ENCODE measurements at places on chromosomes 4 and X.

DNA sequence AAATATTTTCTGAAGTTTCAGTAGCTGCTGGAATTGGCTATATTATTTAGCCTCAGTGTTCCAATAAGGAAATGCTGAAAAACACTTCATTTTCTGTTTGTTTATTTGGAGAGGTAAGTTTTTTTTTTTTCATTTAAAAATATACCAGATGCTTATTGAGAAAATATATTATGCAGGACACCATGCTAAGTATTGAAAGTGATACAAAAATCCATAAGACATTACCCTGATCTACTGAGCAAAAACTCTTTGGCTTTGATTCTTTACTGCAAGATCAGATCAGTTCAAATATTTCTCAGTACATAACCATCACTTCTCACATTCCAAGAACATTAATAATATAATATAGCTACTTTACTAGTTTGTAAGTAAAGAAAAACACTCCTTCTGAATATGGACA lies 123.4 kb upstream of the PACRGL start:
- no peak for DNase-seq

DNA sequence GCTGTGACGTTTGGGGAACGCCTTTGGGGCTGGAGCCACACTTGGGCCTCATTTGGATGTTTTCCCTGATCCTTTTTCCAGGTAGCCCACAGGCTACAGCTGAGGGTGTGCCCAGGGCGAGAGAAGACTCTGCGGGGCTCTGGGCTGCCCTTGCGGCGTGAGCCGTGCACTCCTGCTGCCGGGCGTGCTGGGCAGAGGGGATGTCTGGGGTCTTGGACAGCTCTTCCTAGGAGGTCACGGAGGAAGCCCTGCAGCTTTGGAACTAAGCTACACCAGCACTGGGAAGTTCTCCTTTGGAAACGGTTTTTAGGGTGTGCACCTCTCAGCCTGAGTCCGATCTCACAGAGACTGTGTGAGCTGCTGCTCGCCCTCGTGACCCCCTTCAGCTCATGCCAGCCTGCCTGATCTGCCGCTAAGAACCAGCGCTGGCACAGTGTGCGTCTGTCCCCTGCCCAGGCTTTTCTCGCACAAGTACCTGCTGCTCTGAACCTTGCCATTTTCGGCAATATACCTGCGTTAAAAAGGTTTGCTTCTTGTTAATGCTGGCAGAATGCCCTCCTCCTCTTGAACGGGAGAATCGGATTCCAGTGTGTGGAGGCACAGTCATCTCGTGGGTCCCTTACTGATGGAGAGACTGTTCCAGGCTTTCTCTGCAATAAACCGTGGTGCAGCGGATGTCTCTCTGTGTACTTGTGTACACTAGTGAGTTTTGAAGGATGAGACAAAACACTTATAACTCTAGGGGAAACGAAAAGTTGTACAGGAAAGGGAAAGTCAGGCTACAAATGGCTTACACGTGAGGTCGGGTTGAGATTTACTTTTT lies 14.3 kb downstream of the MSANTD1 start:
- no peak for DNase-seq

DNA sequence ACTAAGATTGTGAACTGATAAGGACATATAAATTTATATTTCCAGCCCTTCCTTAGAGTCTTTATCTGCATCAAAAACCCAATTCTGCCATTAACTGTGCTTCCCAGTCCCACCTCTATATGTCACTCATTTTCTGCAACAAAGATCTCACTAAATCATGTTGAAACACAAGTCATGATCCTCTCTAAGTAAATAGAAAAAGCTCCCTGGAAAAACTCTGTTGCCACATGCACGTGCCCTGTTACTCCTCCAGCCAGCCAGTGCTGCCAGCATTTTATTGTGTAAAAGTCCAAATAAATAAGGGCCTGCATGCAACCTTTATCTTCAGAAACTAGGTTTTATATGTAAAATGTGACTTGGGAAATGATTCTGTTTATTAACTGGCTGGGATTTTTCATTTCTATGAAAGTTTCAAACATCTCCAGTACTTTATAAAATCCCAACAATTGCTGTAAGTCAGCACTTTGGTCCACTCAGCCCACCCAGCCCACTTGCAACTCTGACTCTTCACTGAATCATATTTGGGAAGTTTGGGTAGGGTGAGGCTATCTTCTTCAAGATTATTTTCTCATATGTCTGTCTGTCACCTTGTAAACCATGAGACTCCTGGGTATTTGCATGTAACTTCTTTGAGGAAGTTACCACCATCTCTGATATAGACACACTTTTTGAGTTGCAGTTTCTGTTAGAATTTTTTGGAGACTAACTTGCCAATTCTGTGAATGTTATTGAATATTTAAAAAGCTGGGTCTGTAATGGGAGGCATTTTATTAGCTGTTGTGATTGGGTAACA lies 40.0 kb upstream of the SMARCA5 start:
- DNase-seq = no peak

- peak; percentile 2 for DNase-seq
Observed at GRCh38 chrX:100413229-100413628, 3.2 kb upstream of the PCDH19 start.

DNA sequence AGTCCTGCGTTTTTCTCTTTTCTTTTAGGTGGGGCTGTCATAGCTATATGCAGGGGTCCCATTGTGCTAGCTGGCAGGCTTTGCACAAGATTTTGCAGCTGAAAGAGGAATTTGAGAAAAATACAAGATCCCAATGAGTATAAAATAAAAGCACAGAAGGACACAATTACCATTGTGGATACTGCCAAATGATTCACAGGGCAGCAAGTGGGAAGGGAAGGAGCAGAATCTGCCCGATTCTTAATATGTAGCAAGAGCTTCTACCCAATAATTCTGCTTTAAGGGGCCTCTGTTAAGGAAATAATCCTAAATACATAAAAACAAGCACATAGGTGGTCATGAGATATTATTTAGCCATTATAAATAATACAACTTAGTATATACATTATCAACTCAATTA lies 25.9 kb upstream of the ING2 start:
- DNase-seq = no peak

- DNase-seq = no peak
Observed at GRCh38 chrX:37846141-37846540, 1.2 kb downstream of the DYNLT3 start.

- no peak for DNase-seq
Observed at GRCh38 chr4:126850286-126850685, 782.5 kb upstream of the INTU start.

DNA sequence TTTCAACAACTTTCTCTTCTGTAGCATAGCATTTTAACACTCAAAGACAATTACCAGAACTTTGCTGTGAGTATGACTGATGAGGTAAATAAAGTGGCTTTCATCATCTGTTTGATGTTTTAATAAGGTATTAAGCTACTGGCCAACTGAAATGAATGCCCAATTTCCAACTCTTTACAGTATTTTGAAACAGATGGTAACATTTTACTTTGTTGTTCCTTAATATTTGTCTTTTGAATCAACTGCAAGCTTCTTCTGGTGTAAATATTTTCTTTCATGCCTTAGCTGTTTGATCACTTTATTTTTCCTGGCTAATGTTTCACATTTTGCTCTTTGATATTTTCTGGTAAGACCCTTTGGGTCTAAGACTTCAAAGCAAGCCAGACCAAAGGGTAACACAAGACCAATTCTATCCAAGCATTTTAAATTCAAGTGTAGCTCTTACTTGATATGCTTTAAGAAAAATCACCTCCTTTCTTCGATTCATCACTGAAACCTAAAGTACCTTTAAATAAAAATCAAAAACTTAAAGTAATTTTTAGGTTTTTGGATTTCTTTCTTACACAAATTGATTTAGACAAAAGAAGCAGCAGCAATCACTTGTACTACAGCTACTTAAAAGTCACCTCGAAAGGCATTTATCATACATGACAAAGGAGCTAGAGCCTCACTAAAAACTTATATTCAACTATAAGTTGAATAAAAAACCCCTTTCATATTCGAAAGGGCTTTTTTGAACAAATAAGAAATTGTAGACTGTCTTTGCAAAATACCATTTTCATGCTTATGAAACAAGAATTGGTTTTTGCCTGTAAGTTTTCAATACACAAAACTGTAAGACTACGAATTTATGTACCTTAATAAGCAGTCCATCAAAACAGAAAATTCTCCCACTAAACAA lies 57.6 kb downstream of the TBCK start:
- DNase-seq = no peak

DNA sequence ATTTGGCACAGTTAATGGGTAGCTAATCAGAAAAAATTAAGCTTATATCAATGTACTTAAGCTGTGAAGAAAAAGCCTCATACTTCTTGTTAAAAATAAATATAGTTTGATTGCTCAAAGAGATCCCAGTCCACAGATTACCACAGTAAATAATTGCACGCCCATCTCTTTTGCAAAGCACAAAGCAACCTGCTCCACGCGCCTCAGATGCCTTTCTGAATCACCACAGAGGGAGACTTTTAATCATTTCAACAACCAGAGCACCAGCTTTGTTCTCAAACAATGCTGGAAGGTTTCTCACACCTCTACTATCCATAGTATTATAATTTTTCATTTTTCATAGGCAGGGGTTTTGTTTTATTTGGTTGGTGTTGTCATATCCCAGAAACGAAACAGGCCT lies 338.6 kb upstream of the MAGEB2 start:
- no peak for DNase-seq

- no peak for DNase-seq
Observed at GRCh38 chr4:2378898-2379297, 39.5 kb downstream of the ZFYVE28 start.

GRCh38 chr4:163269166-163269565 lies 63.2 kb downstream of the NPY1R start:
- DNase-seq = no peak

- DNase-seq = no peak
Observed at GRCh38 chr4:120052856-120053255, 13.8 kb downstream of the MAD2L1 start.

DNA sequence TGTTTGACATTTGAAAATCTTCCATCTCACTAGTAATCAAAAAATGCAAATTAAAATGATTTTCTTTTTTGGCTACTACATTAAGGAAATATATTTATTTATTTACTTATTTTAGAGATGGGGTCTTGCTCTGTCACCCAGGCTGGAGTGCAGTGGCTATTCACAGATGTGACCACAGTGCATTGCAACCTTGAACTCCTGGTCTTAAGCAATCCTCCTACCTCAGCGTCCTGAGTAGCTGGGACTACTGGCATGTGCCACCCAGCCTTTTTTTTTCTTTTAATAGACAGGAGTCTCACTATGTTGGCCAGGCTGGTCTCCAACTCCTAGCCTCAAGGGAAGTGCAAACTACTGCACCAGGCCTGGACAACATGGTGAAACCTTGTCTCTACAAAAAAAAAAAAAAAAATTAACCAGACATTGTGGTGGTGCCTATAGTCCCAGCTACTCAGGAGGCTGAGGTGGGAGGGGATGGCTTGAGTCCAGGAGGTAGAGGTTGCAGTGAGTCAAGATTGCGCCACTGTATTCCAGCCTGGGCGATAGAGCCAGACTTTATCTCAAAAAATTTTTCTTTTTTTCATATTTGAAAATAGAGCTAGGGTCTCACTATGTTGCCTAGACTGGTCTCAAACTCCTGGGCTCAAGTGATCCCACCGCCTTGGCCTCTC lies 4.4 kb upstream of the SMIM14 start:
- no peak for DNase-seq

DNA sequence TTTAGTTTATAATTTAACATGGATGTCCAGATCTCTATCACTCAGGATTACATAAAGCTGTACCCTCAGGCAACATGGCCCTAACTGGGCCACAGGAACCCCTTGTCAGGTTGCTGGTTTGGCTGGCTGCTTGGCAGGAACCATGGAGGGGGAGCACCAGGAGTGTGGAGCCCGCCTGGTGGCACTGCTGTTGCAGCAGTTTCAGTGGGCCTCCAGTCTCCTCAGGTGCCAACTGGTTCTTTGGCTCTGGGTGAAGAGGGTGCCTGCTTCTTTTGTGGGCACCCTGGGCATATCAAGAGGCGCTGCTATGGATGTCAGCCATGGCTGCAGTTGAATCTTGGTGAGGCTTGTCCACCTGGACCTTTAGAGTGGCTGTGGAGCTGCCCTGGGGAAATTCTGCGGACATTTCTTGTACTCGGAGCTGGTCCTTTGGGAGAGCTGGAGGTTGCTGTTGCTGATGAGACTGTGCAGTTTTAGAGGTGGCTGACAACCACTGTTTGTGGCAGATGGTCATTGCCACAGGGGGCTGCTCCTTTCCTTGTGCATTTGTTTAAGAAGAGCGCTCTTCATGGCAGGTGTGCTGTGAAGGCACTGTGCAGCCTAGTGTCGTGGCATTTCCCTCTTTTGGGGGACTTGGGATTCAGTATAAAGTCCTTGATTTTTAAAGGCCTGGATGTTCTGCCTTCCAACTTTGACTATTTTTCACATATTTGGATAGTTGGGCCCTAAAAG lies 10.3 kb upstream of the SMIM14 start:
- DNase-seq = no peak

DNA sequence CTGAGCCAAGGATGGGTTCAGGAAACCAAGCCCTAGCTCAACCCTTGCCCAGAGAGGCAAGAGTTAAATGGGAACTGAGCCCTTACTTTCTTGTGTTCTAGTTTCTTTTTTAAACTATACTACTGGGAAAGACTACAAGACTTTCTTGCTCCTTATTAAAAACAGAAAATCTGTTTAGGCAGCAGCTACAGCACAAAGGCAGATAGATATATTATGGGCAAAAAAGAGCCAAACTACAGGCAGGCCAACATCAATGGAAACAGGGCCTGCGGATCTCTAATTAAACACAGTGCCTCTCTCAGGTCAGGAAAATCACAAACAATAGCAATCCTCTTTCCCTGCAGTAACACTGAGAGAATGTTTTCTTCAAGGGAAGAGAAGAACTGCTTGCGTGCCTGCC lies 226.0 kb downstream of the LDB2 start:
- no peak for DNase-seq

GRCh38 chr4:41120297-41121217 lies 93.8 kb downstream of the APBB2 start:
- no peak for DNase-seq

DNA sequence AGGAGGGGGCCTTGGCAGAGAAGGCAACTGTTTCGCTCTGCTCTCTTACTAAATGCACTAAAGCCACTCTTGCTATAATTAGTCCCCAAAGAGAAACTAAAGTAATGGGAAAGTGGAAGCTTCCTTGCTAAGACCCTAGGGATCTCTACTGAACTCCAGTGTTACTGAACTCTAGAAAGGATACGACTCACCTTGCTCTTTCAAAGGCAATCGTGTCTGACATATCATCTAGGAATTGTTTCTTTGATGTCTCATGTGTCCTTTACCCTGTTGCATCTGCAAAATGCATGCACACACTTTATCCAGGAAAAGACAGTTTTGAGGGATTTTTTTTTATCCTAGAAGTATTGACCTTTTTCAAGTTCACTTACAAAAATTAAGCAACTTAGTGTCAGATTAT lies 148.1 kb upstream of the FAM9B start:
- DNase-seq = no peak

GRCh38 chrX:123340696-123341095 lies 156.6 kb downstream of the GRIA3 start:
- DNase-seq = no peak

- no peak for DNase-seq
Observed at GRCh38 chrX:15349046-15349445, 13.7 kb upstream of the PIGA start.

DNA sequence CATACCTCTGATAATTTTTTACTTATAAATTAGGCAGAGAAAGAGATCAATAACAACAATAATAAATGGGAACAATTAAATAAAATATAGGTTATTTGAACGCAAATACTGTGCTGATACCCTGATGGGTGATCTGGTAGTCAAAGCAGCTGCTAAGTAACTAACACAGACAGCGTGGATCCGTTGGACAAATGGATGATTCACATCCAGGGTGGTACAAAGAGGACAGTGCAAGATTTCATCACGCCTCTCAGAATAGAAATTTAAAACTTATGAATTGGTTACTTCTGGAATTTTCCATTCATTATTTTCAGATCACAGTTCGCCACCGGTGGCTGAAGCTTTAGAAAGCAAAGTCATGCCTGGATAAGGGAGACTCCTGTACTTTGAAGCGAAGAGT lies 1066.0 kb upstream of the ADGRL3 start:
- DNase-seq = no peak

All from GM12864 (cell line).